Type B pancreatic cell (in vitro differentiated cells): ENCODE measurements at places on chromosomes 1 and 21.
A peak's percentile ranks its signal among the peaks of the same experiment; 100 is the strongest.

- no peak for DNase-seq
Measured at GRCh38 chr1:223074445-223075300, 68.4 kb downstream of the TLR5 start.

DNA sequence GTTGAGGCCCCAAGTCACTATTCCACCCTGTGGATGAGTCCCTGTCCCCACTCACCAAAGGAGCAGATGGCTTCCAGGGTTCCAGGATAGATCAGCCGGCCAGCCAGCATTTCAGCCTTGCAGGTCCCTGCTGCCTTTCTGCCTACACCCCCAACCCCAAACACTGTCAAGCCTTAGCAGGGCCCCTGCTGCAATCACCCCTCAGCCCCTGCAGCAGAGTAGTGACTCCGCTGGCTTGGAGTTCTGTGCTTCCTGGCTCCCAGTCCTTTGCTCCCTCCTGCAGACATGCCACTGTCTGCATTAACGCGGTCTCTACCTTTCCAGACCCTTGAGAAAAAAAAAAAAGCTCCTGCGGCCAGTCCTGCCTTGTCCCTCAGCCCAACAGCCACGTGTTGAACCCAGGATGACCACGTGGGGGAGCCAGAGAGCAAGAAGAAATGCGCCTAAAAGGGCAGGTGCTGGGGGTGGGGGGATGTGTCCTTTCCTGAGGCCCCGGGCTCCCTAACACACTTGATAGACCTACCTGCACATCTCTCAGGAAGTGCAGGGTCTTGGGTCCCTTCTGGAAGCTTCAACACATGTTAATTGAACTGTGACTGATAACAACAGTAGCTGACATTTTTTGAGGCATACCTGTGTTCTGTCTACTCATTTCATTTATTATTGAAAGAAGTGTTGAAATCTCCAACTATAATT lies 37.4 kb downstream of the RASSF5 start:
- DNase-seq = peak; percentile 84

DNA sequence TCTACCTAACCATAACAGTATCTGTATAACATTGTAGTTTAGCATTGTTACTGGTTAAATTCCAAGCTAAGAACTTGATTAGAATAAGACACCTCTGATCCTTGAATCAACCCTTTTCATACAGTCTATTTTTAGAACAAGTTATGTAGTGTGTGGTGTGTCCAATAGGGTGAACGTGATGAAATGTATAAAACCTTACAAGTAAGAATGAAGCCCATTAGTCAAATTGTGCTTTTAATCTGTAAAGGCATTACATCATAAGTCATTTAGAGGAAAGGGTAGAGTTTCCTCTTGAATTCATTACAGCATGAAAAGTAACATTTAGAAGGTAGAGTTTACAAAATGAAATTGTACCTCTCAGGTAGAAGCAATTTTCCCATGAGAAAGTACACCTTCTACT lies 479.2 kb downstream of the LTN1 start:
- no peak for DNase-seq

GRCh38 chr1:55472115-55472514 lies 257.0 kb upstream of the USP24 start:
- DNase-seq = no peak

- DNase-seq = no peak
Measured at GRCh38 chr1:88191917-88192316, 492.2 kb upstream of the PKN2 start.

GRCh38 chr21:17903029-17903806 lies 84.1 kb upstream of the C21orf91 start:
- DNase-seq = no peak

DNA sequence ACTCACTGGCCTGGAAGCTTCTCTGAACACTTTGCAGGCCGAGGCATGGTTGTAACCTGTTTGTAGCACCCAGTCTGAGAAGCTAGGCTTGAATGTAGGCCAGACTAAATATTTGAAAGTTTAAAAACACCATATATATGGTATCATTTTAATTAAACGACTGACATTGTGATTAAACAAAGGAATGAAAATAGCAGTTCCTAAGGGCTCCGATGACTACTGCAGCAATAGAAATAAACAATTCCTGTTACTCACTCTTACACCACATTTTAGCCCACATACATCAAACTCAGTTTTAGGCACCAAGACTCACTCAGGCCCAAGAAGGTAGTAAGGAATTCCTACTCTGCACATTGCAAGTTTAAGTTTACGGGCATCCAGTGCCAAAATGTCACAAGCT lies 281.2 kb downstream of the AKT3 start:
- no peak for DNase-seq

DNA sequence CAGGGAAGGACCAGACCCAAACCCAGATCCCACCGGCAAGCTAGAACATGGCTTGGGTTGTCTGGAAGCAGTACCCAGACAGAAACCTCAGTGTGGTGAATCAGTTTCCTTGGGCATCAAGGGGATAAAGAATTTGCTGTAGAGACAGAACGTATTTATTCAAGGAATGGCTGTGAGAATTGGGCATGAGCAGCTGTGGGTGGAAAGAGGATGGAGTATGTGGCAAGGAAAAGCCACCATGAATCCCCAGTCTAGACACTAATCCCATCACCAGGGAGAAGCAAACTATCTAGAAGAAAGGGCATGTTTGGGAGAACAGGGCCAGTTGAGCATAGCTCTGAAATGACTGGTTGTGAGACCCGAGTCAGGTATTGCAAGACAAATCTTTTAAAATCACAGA lies 109.2 kb downstream of the TOMM20 start:
- DNase-seq = no peak

GRCh38 chr1:211517006-211517405 lies 25.0 kb upstream of the RD3 start:
- no peak for DNase-seq

- no peak for DNase-seq
Measured at GRCh38 chr1:188247255-188247654, 1418.5 kb downstream of the PLA2G4A start.

GRCh38 chr1:51336711-51337110 lies 6.3 kb upstream of the TTC39A start:
- peak; percentile 29 for DNase-seq

- DNase-seq = no peak
Measured at GRCh38 chr1:172776071-172776470, 117.2 kb downstream of the FASLG start.

DNA sequence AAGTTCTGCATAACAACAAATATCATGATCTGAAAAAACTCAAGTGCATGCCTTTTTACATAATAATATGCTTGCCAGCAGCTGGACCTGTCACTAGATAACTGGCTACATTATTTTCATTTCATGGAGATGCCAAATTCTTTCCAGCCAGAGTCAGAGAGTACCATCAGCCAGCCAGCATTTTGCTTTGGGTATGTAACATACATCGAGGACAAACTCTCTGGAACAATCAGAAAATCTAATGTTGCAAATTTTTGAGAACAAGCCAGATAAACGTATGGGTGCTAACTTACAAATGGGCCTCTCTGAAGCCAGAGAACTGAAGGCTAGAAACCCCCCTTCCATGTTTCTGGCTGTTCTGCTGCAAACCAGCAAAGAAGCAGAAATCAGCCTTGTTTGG lies 76.3 kb upstream of the BACE2 start:
- no peak for DNase-seq

- no peak for DNase-seq
Measured at GRCh38 chr1:151693057-151693651, 23.4 kb downstream of the CELF3 start.

GRCh38 chr1:64268653-64269557 lies 65.5 kb downstream of the UBE2U start:
- DNase-seq = peak; percentile 77

DNA sequence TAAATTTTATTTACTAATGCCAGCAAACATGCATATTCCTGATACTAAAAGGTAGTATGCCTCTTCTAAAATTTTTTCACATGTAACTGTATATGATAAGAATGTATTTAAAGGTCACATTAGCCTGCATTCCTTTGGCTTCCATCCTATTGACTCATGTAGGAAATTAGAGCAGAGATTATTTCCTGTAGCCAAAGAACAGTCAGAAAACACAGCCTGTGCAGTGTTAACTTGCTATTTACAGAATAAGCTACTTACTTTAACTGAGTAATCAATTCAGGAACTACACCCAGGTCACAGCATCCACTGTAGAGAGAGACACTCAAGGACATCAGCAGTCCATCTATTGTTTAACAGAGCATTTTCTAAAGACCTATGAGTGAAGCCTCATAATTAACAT lies 154.5 kb upstream of the ADGRL4 start:
- DNase-seq = no peak

GRCh38 chr1:30046751-30047150 lies 676.6 kb downstream of the MATN1 start:
- peak; percentile 58 for DNase-seq

DNA sequence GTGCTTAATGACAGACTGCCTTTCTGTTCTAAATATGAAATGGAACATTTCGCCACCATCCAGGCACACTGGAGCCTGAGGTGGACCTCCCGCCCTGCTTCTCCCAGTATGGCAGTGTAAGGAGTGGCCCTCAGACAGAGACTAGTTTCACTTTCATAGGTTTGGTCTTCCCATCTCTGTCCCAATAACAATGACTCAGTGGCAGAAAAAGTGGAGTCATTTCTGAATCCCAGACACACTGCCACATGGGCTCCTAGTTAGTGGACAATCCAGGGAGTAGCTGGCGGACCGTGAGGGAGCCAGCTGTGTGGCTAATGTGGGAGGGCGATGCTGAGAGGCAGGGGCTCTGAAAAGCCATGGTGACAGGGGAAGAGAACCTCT lies 95.6 kb upstream of the TSPAN2 start:
- no peak for DNase-seq

DNA sequence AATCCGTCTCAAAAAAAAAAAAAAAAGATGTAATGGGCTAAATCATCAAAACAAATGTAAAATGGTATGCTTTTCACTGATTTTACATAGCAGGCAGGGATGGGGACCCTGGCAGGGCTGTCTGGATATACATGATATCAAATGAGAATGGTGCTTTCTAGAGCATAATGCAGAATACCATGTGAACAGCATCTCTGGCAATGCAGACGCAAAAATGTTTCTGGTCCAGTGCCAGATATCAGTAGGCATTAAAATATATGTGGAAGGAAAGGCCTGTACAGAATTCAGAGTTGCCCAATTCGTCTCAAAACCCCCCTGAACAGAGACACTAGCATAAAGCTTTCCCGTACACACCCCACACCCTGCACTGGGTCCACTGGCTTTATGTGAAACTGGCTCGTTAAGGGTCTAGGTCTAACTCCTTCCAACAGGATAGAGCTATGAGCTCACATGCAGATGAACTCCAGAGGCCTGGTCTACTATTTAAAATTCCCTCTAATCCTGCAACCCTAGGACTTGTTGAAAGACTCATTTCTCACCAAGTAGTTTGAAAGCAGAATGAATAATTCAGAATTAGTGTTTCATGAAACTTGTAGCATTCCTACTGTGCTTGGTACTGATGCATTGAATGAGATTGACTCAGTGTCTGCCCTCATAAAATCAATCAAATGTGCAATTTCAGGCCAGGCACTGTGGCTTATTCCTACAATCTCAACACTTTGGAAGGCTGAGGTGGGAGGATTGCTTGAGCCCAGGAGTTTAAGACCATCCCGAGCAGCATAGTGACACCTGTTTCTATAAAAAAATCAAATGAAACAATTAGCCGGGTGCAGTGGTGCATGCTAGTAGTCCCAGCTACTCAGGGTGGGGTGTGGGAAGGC lies 2.6 kb upstream of the MYSM1 start:
- DNase-seq = no peak

GRCh38 chr1:149937759-149938158 lies 1.1 kb upstream of the MTMR11 start:
- no peak for DNase-seq

GRCh38 chr1:202952818-202953217 lies 5.3 kb downstream of the ADIPOR1 start:
- no peak for DNase-seq

- no peak for DNase-seq
Measured at GRCh38 chr21:31988492-31989290, 115.9 kb downstream of the HUNK start.

DNA sequence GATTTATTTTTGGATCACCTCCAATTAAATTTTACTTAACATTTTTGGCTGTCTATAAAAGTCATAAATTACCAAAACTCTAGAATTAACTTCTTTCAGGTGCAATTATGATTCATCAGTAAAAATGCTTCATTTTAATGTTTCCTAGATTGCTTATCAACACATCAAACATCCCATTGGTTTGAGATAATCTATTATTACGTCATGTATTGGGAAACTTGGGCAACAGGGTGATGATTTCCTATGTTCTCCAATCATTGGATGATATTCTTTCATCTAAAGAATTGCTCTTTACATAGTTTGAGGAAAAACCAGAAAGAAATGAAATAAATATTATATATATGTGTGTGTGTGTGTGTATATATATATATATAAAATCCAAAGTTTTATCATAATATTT lies 76.8 kb upstream of the KCNJ6 start:
- DNase-seq = no peak

DNA sequence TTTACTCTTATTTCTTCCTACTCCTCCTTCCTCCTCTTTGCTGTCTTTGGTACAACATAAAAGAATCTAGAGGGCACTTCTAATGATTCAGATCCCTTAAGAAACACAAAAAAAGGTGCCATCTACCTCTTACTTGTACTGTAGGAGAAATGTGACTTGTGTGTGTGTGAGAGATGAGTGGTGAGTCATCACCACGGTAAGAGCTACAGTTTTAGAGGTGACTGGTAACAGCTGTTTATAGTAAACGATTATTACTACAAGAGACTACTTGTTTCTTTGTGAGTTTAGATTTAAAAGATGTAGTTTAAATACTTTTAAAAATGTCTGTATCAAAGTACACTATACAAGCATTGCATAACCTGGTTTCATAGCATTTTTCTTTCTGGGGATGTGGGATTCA lies 40.4 kb downstream of the SLC35D1 start:
- no peak for DNase-seq

- no peak for DNase-seq
Measured at GRCh38 chr1:35834218-35834617, 26.4 kb downstream of the AGO4 start.

GRCh38 chr1:4380564-4381168 lies 273.7 kb upstream of the AJAP1 start:
- no peak for DNase-seq

GRCh38 chr1:151635479-151636072 lies 23.7 kb downstream of the SNX27 start:
- DNase-seq = no peak

- no peak for DNase-seq
Measured at GRCh38 chr21:42553435-42553834, 39.8 kb downstream of the SLC37A1 start.

GRCh38 chr1:22410928-22411495 lies 40.6 kb upstream of the ZBTB40 start:
- no peak for DNase-seq

DNA sequence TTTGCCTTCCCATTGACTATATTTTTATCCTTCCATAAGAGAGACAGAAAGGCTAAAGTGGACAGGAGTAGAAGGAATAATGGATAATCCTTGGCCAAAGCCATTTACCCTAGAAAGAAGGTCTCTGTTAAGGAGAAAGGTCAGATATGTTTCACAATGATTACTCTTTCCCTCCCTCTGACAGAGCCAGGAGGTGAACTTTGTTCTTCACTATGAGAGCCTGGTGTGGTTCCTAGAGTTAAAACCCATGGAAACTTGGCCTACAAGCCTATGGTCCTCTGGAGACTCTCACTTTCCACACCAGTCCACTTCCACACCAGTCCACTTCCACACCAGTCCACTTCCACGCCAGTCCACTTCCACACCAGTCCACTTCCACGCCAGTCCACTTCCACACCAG lies 479.9 kb upstream of the ZP4 start:
- no peak for DNase-seq
